ENCODE measurements at places on chromosomes 1 and 21.

GRCh38 chr1:109671067-109671466 is 3.2 kb downstream of the GSTM2 start:
- no peak for DNase-seq

DNA sequence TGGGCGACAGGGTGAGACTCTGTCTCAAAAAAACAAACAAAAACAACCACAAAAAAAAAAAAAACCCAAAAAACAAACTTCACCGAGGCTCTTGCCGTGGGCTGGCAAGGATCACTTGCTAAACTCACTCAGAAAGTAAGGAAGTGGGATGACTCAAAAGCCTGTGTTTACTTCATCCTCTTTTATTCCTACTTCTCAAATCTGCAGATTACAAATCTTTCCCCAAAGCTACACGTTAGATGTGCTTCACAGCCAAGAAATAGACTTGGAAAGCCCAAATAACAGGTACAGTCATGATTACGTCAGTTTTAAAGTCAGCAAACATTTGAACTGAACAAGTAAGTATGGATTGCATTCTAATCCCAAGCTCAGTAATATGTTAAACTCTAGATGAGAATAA is 359.3 kb downstream of the ADGRL2 start:
- DNase-seq, result no peak

DNA sequence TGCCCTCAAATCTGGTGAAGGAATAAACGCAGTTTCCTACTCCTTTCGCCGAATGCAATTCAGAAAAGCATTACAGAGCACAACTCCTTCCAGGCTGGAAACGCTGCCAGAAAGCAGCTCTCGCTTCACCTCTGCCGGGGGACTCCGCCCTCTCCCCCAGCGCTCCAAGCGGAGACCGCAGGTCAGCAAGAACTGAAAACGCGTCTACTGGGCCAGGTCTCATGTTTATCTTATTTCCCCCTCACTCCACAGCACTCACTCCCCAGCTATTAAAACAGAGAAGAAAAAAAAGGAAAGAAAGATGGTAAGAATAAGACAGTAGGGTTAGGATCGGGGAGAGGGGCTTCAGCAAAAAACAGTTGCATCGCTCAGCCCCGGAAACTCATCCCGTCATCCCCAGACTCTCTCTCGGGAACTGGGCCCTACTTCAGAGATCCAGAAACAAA is 833 bp upstream of the RCOR3 start:
- DNase-seq, result peak; percentile 69

GRCh38 chr1:59278780-59279354 is 18.0 kb upstream of the FGGY start:
- DNase-seq, result peak; percentile 57

GRCh38 chr1:119470958-119471357 is 36.1 kb upstream of the HSD3B1 start:
- DNase-seq, result peak; percentile 32

- no peak for DNase-seq
These were observed 5.8 kb downstream of the AGL start for GRCh38 chr1:99855914-99856450.

DNA sequence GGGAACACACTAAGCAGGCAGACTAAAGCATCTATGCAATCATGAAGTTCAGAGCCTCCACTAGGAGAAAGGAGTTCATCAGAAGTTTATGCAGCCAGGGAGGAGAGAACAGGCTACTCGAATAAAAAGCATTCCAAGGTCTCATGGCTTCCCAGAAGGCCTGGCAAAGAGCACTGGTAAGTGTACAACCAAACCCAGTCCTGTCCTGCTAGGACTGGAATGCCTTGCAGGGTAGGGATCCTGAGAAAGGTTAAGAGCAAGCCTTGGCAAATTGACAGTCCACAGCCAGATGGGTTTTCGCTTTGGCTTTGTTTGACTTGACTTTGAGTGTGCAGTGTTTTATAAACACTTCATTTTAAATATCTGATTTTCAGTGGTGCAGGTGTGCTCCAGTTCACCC is 133.6 kb upstream of the ATP1B1 start:
- peak; percentile 19 for DNase-seq

DNA sequence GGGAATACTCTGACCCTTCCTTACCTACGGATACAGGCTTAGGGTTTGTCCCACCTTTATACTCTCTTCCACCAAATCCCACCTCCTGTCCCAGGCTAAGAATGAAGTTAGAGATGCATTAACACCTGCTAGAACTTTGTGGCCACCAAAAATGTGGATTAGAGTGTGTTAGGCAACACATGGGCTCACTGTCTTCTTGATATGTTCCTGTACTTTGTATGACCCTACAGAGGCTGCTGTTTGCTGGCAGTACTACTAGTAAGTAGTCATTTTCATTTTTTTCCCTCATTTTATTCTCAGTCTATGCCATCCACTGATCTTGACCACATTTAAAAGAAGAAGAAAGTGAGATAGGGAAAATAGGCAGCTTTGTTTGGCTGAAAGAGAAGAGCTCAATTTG is 21.0 kb upstream of the TMEM39B start:
- DNase-seq, result no peak

- DNase-seq, result no peak
These were observed 116.5 kb upstream of the C1orf174 start for GRCh38 chr1:4016351-4017130.

DNA sequence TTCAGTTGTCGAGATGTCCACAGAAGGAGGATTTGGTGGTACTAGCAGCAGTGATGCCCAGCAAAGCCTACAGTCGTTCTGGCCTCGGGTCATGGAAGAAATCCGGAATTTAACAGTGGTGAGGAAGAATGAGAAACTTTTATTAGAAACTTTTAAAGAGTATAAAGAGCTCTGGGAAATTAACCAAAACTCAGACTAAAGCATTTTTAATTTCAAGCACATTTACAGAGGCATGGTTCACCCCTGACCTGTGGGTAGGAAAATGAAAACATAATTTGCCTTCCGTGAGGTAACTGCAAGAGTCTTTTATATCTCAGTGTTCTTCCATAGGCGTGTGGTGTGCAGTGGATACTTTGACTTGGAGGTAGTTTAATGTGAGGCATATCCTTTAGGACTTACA is 44.8 kb upstream of the KCNQ4 start:
- DNase-seq, result no peak

- DNase-seq, result peak; percentile 6
These were observed 106.5 kb downstream of the UCHL5 start for GRCh38 chr1:192952646-192953045.

DNA sequence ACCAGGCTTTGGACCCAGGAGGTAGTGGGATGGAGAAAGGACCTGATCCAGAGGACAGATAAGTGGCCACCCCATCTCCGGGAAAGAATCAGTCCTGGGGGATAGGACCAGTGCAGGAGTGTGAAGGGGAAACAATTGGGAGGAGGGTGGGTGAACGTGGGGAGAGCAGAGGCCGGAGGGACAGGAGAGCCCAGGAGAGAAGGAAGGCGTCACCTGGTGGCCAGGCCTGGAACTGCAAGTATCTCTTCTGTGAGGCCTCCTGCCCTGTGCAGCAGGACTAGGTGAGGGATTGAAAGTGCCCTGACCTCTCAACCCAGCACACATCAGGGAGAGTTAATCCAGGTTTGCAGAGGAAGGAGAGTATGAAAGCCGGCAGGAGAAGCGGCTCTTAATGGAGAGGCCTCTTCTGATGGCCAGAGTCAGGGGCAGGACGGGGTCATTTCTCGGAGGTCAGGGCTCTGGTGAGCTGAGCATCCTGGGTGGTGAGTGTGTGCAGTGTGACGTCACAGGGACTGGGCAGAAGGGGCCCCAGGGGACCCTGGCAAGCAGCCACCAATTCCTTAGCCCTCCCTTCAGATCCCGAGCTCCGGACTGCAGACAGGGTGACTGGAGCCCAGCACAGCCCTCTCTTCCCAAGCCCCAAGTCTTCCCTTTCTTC is 9.2 kb upstream of the LAD1 start:
- peak; percentile 89 for DNase-seq

- no peak for DNase-seq
These were observed 20.6 kb downstream of the COL6A2 start for GRCh38 chr21:46118316-46119143.

- peak; percentile 32 for DNase-seq
These were observed 119.9 kb downstream of the ACBD6 start for GRCh38 chr1:180382326-180383115.

GRCh38 chr1:156608036-156608674 is 6.9 kb upstream of the GPATCH4 start:
- DNase-seq, result peak; percentile 88

DNA sequence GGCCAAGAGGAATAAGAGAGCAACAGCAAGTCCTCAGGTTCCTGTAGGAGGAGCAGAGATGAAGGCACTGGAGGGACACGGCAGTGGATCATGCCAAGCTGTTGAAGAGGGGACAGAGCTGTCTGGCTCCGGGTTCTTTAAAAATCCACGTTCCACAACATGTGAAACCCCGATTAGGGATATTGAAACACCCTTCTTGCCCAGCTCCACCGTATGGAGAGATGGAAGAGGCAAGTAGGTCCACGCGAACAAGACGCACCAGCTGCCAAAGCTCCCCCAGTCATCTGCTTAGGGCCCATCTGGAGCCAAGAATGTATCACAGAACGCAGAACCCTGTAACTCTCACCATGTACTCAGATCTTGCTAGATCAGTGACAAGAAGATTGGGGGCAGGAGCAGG is 3.9 kb downstream of the C1orf198 start:
- no peak for DNase-seq

DNA sequence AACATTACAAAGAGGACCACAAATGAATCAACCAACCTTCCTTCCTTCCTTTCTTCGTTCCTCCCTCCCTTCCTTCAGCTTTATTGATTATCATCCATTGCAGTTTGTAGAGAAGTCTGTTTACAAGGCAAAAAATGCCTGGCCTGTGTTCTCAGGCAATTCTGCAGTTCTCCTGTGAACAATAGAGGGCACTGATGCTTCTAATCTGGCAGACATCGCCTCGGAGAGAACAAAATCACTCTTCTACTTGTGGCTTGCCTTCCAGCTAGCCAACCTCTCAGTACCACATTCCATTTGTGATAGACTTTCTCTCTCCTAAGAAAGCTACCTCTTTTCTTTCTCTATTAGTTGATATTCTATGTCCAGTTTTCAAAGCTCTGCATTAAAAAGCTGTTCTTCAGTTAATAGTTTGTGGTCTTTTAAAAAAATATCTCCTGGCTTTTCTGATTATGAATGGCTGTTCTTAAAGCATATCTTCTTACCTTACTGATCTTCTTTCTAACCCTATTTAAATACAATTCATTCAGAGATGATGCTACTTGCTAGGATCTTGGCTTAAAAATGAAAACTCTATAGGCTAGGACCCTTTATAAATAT is 26.9 kb upstream of the ESRRG start:
- peak; percentile 67 for DNase-seq

- DNase-seq, result no peak
These were observed 30.4 kb downstream of the TRIT1 start for GRCh38 chr1:39852876-39853275.

- peak; percentile 97 for DNase-seq
These were observed 45.8 kb downstream of the MIGA1 start for GRCh38 chr1:77825131-77825709.

- DNase-seq, result no peak
These were observed 83.1 kb downstream of the WLS start for GRCh38 chr1:68149110-68149798.

DNA sequence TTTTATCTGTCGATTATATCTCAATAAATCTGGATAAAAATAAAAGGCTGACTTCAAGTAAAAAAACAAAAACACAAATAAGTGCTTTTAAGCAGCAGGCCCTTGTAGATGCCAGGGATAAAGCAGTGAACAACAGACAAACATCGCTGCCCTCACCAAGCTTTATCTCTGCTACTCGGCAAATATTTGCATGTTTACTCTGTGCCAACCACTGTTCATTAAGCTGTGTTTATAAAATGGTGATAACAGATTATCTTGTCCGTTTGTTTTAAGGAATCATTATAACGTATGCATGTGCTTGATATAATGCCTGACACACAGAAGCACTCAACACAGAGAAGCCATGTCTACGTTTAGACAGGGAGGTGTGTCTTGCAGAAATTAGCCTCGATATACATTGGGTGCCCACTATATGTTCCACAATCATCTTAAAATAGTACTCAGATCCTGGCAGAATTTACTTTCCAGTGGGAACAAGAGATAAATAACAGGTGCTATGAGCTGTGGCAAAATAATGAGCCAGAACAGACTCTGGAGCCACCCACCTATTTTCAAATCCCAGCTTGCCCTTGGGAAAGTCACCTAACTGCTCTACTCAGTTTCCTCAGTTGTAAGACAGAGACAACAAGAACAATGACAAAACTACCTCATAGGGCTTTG is 47.2 kb downstream of the TRIT1 start:
- no peak for DNase-seq

- DNase-seq, result peak; percentile 66
These were observed 164.7 kb downstream of the GALNT2 start for GRCh38 chr1:230231774-230232145.

GRCh38 chr1:40257313-40257687 is 736 bp upstream of the ZMPSTE24 start:
- peak; percentile 71 for DNase-seq

GRCh38 chr21:37210130-37210529 is 57.0 kb downstream of the VPS26C start:
- no peak for DNase-seq

DNA sequence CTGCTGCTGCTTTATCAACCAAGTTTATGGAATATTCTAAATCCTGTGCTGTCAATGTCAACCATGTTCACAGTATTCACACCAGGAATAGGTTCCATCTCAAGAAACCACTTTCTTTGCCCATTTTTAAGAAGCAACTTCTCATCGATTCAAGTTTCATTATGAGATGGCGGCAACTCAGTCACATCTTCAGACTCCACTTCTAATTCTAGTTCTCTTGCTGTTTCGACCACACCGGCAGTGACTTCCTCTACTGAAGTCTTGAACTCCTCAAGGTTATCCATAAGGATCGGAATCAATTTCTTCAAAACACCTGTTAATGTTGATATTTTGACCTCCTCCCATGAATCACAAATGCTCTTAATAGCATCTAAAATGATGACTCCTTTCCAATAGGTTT is 39.7 kb upstream of the IFNLR1 start:
- DNase-seq, result no peak

DNA sequence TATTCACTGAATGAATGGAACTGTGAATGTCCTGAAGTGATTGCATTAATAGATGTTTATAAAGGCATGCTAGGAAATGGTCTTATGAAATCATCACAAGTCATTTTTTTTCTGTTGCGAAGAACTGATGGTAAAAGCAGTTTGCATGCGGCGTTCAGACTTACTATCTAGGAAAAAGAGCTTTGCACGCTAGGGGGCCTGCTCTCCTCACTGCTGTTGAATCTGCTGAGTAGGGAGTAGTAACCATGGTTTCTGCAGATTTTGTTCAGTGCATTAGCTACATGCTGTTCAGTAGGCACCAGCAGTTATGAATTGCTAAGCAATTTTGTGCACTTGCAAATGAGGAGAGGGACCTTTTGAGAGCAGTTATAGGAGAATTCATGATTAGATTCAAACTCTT is 57.9 kb downstream of the CENPF start:
- DNase-seq, result peak; percentile 79

- DNase-seq, result no peak
These were observed 9.0 kb upstream of the RHBG start for GRCh38 chr1:156359973-156360372.

DNA sequence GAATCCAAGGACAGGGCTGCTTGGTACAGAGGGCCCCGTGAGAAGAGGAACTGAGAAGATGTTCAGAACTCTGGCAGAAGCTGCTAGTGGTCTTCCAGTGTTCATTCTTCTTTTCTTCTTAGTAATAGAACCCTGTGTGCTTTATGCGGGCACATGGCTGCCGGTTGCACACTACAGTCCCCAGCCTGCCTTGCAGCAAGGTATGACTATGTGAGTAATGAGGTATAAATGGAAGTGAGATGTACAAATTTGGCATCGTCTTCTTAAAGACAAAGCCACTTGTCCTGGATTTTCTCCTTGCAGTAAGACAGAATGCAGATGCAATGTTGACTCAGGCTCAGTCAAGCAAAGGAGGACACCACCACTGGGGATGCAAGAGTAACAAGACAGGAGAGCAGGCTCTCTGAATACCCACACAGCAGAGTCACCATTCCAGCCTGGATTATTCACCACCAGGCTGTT is 15.0 kb upstream of the ATP1B1 start:
- DNase-seq, result no peak
